Spinal cord (tissue), 10 donors: ENCODE measurements at places on chromosomes 4 and X.

- no peak for DNase-seq
Measured at GRCh38 chr4:1207157-1207470, 34.7 kb upstream of the SPON2 start.

DNA sequence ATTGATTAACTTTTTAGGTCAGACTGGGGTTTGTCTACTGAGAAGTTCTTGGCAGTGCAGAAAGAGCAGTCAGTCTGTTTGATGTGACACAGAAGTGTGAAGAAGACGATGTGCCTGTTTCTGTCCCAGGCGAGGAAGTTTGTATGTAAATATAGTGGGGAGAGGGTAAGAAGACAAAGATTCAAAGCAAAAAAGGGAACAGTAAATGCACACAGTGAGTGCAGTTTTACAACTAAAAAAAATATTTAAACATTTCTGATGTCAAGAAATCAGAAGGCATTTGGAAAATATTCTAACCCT is 264.9 kb downstream of the RAPGEF2 start:
- no peak for DNase-seq

DNA sequence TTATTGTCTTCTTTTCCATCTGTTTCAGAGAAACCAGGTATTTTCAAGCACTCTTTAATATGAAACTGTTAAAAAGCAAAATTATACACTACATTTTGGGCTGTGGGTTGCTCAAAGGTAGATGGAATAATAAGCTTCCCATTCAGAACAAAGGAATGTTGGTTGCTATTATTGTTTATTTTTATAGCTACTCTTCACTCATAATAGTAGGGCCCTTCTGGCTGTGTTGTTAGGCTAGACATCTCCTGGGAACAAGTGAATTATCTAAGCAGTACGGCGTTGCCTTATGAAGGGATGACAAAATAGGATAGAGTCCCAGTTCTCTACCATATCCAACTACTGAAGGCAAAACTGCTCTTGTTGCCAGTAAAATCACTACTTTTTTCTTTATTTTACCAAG is 34.2 kb downstream of the TENM3 start:
- DNase-seq, result no peak

DNA sequence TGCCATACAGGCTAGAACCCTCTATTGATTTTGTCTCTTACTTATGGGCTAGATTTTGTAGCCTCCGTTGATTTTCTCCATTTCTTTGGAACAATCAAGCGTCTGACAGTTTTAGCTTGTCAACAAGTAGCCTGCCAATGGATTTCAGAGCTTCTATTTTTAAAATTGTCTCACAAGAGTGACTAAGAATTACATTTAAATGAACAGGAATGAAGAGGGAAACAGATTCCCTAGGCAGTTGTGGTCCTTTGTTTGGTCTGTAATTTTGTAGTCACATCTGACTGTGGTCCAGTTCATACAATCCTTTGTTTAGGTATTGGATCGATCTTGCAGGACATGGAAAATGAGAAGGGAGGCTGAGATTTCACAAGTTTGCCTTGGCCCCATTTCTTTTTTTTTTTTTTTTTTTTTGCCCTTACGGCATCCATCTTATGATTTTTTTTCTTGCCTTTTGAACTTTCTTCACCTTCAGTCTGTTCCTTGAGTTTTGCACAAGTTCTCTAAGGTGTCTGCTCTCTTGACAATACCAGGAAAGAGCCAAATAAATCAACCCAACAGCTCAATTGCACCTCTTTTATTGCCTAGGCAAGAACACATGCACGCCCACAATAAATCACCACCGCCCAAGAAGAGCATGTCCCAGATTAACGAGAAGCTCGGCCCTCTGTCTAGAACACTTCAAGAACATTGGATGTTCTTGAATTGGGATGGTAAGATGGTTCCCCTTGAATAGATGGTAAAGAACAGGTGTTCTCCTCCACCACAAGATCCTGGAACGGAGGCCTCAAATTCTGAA is 86.5 kb upstream of the EGFL6 start:
- peak; percentile 56 for DNase-seq

- no peak for DNase-seq
Measured at GRCh38 chr4:77805840-77806239, 13.3 kb downstream of the CNOT6L start.

- peak; percentile 2 for DNase-seq
Measured at GRCh38 chr4:98262431-98262830, 1.2 kb downstream of the RAP1GDS1 start.

- DNase-seq, result no peak
Measured at GRCh38 chr4:48126621-48127020, 7.4 kb downstream of the TXK start.
